ENCODE measurements at places on chromosomes 7 and 10. TPM values are rescaled to one million over a fixed set of nuclear protein-coding genes. Genes with fewer than 3 reads are reported as not detected.

Gene AS3MT
- total RNA-seq: 0.49 TPM

Gene MICU1
- 59.5 TPM for total RNA-seq

DNA sequence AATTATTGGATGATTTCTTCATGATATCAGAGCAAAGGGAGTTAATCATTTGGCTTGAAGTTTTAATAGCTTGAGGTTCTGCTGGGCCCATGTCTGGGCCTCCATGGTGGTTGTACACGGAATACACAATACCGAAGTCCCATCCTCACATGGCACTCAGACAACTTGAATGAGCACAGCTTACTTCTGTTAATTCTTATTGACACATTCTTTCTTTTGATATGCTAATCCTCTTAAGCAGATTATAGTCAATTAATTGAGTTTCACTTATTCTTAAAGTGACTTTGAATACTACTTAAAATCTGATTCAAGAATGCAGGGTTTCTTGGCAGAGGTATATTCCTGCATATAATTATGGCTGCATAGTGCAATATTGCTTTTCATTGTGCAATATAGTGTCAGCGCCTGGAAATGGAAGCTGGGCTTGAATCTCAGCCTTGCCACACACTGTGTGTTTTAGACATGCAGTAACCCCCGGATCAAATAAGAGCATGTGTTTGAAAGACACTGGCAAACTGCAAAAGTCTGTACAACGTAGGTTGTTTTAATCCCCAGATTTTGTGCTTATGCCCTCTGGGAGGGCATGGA is 543.5 kb upstream of the ADARB2 start:
- no peak for DNase-seq

DNA sequence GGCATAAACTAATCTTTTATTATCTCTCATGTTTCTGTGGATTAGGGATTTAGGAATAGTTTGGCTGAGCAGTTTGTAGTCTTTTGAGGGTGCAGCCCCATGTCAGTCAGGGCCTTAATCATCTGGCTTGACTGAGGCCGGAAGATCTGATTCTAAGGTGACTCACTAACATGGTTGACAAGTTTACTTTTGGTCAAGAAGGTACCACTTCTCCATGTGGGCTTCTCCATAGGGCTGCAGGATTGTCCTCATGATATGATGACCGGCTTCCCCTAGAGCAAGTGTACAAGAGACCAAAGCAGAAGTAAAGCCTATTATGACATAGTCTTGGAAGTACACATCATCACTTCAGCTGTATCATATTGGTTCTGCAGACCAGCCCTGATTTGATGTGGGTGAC is 45.9 kb upstream of the OIT3 start:
- DNase-seq: no peak

GRCh38 chr7:149821191-149822148 is 16.7 kb upstream of the ZNF862 start:
- DNase-seq: no peak

DNA sequence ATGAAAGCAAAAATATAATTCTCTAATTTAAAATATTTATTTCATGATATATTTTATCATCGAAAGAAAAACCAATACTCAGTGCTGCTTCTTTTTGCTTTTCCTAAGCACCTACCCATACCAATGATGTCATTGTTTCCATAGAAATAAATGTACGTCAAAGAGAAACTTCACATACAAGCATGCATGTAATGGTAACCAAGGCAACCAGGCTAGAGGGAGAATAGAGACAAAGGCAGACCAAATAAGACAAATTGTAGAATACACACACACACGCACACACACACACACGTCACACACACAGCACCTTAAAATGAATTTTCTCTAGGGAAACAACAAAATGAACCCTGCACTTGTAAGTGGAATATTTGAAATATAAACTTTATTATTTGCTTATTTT is 75.5 kb downstream of the MACC1 start:
- DNase-seq: no peak

- no peak for DNase-seq
These were observed 31.3 kb downstream of the PIP4K2A start for GRCh38 chr10:22683140-22683389.

Gene HOXA11
- total RNA-seq: 1.3 TPM

Gene PRSS2
- 6.0 TPM for total RNA-seq

Gene COL13A1
- total RNA-seq: 1.0 TPM
